ENCODE measurements at places on chromosomes 6 and 20.

GRCh38 chr20:11155156-11155756 lies 481.5 kb upstream of the JAG1 start:
- DNase-seq: peak; percentile 67

- DNase-seq: peak; percentile 86
These were observed 13.5 kb upstream of the DAAM2 start for GRCh38 chr6:39778581-39779255.

DNA sequence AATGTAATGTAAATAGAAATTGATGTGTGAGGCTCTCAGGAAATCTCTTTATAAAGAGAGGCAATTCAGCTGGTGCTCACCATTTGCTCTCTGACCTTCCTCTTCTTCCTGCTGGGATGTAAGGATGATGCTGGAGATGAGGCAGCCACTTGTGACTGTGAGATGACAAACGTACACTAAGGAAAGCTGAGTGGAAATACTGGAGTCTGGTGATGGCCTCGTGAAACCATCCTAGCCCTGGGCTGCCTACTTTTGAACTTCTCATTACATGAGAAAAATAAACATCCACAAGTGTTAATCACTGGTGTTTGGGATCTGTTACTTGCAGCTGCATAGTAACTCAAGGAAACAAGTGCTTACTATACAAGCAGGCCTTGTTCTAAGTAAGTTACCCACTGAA lies 114.9 kb upstream of the NHSL1 start:
- DNase-seq: no peak

DNA sequence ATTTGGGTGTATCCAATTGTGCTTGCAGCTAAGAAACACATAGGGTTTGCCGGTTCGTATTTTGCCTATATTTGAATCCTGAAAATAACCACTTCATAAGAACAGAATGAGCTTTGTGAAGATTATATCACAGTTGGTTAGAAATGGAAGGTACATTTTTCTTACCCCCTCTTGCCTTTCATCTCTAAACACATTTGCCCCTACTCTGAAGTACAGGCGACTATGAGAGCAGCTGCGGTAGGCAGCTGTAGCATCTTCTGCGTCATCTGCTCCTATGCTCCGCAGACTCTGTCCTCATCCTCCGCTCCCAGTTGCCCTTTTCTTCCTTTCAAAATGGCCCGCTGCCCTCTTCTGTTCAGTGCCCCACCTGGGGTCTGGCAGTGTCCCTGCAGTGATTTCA lies 47.6 kb upstream of the REV3L start:
- no peak for DNase-seq

GRCh38 chr20:53833333-53834061 lies 236.9 kb downstream of the BCAS1 start:
- no peak for DNase-seq

DNA sequence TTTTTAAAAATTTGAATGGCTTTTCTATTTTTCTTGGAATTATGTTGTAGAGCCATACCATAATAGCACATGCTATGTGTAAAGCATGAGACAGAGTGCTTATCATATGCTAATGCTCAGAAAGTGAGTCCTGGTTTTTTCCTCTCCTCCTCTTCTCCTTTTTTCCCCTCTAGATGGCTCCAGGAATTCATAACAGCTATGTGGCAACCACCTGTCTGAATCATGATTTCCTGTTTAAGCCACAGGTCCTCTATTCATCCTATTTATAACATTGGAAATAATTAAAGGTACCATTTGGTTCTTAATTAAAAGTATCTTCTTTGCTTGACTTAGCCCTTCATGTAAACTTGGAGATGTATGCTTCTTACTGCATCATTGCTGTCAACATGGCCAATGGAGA lies 260.0 kb upstream of the MAP3K7 start:
- no peak for DNase-seq

- DNase-seq: peak; percentile 80
These were observed 49.5 kb downstream of the TOX2 start for GRCh38 chr20:43963872-43964791.

Data from fibroblast of skin of scalp (primary cell).